ENCODE measurements at places on chromosomes 11 and 22.

DNA sequence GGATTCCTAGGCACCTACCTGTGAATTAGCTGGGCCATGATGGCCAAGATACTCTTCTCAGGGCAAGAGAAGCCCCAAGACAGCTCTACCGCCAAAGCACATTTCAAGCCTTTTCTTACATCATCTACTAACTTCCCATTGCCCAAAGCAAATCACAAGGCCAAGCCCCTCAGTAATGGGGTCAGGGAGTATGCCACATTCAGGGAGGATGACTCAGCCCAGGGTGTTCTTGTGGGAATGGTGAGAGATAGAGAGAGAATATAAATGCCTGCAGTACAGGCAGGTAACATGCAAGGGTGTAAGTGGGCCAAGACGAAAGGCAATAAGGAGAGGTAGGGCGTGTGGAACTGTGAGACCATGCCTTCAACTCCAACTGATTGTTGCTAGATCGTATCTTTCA lies 162.5 kb upstream of the ISX start:
- DNase-seq = no peak

DNA sequence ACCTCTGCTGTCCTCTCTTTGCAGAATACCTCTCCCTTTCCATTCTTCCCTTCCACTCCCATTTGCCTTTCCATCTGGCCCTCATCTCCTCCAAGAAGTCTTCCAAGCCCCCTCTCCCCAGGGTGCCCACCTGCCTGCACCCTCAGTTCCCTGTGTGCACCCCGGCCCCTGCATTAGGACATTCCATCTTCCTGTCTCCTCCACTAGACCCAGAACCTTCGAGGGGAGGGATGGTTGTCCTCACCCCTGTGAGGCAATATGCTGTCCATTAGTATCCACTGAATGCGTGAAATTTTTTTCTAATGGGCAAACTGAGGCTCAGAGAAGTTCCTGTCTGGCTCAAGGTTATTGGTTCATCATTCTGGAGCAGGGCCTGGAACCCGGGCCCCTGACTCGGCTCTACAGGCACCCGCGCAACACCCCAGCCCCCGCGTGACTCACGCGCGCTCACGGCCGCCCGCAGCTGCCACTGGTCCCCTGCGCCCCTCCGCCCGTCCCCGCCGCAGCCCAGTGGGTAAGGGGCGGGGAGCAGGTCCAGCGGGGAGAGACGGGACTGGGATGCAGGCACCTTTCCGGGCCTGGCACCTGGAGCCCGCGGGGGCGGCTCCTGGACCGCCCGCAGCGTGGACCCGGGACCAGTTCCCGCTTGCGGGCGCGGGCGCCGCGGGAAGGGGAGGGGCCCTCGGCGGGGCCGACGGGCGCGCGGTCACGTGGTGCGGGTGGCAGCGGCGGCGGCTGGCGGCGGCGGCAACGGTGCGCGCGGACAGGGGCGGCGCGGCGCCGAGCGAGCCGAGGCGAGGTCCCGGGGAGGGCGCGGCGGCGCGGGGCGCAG lies 7.0 kb downstream of the SEPTIN3 start:
- peak; percentile 43 for DNase-seq

GRCh38 chr11:105164208-105164607 lies 24.6 kb upstream of the CARD18 start:
- no peak for DNase-seq

- DNase-seq = peak; percentile 97
Observed at GRCh38 chr22:25736378-25737011, 5.5 kb upstream of the MYO18B start.
